NCI-H187 (cell line): ENCODE measurements at places on chromosomes 1 and 21.

- no peak for DNase-seq
Measured at GRCh38 chr1:228270032-228270431, 62.2 kb downstream of the OBSCN start.

DNA sequence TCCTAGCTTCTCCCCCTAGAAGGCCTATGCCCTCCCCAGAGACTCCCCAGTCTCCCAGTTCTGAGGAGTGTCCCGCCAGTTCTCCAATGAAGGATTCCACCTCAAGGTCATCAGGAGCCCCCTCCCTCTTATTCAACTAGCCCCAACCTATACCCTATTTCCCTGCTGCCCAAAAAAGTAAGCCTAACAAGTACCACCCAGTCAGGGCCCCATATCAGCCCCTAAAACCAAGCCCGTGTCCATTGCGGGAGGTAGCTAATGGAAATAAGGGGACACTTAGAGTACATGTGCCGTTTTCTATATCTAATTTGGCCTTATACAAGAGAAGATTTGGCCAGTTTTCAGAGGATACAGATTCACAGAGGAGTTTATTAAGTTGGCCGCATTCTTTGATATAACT is 416.2 kb downstream of the MATN1 start:
- no peak for DNase-seq

DNA sequence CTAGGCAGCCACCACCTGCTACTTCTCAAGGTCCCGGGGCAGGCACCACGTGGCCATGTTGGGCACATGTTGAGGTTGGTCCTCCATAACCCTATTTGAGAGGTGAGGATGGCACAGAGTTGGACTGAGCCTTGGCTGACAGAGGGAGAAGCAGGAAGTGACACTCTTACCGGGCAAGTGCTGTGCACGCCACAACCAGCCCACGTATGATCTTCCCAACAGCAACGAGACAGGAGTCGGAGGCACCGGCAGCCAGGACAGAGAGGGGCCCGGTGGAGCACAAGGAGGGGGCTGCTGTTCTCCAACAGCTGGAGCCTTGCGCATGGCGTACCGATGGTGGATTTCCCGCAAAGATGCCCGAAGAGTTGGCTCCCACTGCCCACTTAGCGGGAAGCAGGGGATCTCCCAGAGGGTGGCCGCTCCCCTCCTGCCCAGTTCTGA is 3.4 kb downstream of the CLEC20A start:
- no peak for DNase-seq

DNA sequence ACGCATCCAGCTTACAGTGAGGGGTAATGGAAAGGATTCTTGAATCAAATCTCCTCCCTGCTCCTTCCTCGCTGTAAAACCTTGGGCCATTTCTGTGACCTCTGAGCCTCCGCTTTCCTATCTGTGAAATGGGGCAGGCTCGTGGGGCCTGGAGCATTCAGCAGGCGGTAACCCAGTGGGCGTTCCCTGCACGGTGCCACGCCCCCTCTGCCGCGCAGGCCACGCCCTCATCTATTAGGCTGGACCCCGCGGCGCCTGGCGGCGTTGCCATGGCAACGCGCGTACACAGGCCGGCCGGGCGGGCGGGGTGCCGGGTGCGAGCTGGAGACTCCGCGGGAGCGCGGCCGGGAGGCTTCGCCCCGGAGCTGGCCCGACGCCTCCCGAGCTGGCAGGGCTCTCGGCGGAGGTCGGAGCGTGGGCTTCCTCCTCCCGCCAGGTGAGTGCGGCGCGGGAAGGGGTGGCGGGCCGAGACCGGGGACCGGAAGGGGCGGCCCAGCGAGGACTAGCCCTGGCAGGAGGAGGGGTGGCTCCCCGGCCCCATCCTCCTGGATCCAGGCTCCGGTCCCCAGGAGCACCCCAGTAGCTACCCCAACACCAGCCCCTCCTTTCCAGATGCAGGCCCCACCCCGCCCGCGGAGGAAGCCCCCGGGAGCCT is at the start of gene FHAD1:
Gene FHAD1 (plus strand): TSS at position 264 of the 655 bp plus-strand sequence. CDS start 4,562 bp downstream, outside the sequence.
- peak; percentile 57 for DNase-seq

GRCh38 chr1:216750031-216750627 is 26.9 kb upstream of the ESRRG start:
- no peak for DNase-seq

- DNase-seq, result no peak
Measured at GRCh38 chr1:10361515-10361914, 37.3 kb upstream of the PGD start.

DNA sequence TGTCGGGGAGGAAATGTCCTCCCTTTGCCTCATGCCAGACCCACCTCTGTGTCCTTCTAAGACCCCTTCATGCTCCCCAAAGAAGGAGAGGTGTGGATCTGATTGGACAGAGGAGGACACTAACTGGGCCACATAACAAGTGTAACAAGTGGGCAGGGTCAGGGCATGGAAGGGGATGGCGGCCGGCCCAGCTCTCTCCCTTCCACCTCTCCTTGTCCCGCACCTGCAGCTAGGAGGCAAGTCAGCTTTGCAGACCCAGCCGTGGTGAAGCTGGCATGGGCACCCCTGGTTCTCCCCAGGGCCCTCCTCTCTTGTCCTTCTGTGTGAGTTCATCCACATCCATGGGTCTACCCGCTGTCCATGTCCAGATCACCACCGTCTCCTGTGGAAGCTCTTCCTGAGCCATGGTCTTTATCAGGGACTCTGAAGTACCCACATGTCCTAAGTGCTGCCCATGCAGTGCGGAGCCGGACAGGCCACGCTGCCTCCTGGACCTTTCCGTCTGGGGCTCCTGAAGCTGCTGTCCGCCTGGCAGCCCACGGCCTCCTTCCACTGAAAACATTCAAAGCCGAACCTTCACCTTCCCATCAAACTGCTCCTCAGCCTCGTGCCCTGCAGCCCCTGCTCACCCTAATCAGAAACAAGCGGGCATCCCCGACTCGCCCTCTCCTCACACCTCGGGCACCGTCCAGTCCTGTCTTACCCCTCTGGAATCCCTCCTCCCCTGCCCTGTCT is 460.5 kb downstream of the PTPRU start:
- DNase-seq, result no peak

- no peak for DNase-seq
Measured at GRCh38 chr1:88983791-88984559, 8.5 kb downstream of the KYAT3 start.

GRCh38 chr1:48552420-48552819 is 80.4 kb upstream of the SPATA6 start:
- no peak for DNase-seq

DNA sequence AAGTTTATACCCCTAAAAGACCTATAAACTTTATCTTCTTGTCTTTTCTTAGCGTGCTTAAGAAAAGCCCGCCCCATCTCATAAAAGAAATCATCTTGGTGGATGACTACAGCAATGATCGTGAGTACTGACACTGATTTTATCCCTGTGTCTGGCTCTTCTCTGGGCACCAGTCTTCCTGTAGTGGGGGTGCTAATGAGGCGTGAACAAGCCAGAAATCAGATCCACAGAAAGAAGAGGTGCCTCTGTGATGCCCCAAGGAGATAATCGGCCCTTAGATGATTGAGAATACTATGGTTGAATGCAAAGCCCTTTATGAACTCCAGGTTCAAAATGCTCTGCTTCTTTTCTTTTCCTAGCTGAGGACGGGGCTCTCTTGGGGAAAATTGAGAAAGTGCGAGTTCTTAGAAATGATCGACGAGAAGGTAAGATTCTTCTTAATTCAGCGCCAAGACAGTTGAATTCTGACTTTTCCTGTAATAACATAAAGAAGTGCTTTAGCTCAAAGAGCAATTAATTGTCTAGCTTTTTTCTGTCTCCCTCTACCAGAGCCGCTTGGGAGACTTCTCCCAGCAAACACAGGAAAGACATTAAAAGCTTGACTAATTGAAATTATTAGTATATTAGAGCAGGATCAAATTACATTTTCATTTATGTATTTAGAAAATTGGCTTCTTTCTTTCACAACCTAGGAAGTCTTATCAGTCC is 169.4 kb downstream of the GALNT2 start:
- DNase-seq, result peak; percentile 37

DNA sequence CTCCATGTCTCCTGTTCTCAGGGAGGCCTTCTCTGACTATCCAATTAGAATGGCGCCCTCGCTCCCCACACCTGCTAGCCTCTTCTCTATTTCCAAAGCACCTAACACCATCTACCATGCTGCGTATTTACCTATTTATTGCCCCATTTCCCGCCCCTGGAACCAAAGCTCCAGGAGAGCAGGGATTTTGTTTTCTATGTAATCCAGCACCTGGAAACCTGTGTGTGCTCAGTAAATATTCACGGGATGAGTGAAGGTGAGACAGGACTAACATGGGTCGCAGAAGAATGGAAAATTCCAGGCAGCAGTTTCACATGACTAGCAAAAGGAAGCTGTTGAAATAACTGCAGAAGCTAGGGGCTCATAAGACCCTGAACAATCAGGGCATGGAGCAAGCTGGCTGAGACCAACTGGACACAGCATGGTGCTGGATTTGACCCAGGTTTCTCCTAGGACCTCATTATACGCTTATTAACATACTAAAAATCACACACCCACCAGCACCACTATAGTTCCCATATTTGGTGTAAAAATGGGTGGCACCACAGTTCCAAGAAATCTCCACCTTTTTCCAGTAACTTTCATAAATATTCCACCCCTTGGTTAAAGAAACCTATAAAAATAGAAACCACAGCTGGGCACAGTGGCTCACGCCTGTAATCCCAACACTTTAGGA is 15.1 kb upstream of the TENT5B start:
- DNase-seq, result no peak

GRCh38 chr21:41583274-41583790 is 75.4 kb upstream of the TMPRSS2 start:
- DNase-seq, result no peak

DNA sequence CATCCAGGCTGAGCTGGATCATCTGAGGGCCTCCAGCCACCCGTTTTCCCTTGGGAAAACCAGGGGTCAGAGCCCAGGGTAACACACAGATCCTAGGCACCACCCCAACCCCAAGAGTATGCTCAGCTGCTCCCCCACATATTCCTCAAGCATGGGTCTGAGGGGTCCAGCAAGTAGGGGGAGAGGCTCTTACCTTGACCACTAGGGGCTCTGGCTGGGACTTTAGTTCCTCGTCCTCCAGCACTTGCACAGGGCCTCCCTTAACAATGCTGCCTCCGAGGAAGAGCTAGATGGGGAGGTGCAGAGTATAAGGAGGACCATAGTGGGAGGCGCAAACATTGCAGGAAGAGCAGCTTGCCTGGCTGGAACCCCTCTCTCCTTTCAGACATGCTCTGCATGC is 7.5 kb downstream of the SELENBP1 start:
- DNase-seq, result no peak

- no peak for DNase-seq
Measured at GRCh38 chr1:237293804-237294203, 251.8 kb downstream of the RYR2 start.

DNA sequence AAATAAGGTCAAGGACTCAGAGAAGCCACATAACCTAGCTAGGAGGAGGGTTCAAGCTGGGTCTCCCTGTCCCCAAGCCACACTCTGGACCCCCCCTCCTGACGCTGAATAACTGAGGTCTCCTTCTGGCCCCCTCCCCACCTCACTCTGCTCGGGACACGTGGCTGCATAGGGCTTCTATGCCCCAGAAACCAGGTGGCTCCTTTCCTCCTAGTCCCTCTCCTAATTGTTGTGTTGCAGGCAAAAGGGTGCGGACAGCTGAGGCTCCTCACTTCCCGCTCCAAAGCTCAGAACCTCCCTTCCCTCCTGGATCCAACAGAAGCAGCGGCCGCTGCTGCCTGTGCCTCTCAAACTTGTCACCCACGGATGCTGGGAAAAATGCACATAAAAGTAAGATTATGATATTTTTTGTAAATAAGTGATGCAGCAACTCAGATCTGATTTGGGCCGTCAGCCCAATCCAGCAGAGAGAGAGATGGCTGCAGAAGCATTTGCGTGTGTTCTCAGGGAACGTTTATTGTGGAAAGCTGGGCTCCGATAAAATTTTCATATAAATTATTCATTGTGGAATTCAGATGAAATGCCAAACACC is 40.8 kb upstream of the C1orf174 start:
- no peak for DNase-seq

DNA sequence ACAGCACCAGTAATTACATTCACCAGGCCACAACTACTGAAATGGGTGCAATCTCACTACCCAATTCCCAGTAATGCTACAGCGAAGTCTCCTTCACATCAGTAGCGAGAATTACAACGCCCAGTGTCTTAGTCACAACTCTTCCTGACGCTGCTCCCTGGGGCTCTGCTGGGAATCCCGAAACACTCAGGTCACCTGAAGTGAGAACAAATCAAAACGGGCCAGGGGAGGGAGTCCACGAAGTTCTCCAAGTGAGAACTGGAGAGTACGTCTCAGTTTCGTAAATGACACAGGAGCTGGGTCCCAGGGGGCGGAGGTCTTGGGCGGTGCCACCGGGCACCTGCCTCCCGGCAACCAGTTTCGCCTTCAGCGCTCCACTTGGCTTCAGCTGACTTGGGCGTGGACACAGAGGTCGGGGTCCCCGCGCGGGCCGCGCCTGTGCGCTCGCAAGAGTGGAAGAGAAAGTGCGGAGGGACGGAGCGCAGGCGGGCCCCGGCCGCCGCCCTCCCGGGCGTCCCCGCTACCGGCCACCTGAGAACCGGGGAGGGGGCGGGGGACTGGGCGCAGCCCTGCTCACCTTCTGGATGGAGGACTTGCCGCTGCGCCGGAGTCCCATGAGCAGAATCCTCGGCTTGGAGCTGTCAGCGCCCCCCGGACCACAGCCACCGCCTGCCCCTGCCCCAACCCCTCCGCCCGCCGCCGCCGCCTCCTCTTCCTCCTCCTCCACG is 575 bp downstream of the RRAGC start:
- no peak for DNase-seq

GRCh38 chr1:243312952-243313634 is 57.3 kb downstream of the SDCCAG8 start:
- no peak for DNase-seq

GRCh38 chr1:28338897-28339296 is 10.1 kb downstream of the MED18 start:
- no peak for DNase-seq

GRCh38 chr1:3733883-3734589 is 18.2 kb upstream of the CCDC27 start:
- DNase-seq, result no peak

- no peak for DNase-seq
Measured at GRCh38 chr1:246035060-246035541, 472.0 kb downstream of the SMYD3 start.

DNA sequence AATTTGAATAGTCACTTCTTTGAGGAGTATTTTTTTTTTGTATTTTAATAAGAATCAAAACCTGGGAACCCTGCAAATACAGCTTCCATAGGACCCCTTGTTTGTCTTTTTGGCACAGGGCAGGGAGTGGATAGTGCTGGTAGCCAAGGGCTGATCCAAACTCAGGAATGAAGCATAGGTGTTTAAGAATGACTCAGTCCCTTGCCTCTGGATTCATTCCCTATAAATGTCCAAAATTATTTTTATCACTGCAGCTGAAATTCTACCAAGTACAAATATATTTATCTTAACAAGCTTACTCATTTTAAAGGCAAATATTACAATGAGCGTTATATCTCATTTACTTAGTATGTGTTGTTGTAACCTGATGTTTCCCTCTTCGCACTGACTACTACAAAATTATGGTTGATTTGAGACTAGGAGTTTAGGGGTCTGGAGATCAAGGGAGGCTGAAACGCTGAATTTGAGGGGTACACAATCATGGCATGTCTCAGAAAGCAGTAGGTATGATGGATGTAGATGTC is 278.6 kb upstream of the LYPLAL1 start:
- DNase-seq, result no peak

- no peak for DNase-seq
Measured at GRCh38 chr1:67058761-67059160, 4.8 kb upstream of the SLC35D1 start.

- DNase-seq, result no peak
Measured at GRCh38 chr1:84632137-84632536, 57.9 kb upstream of the CTBS start.

- DNase-seq, result no peak
Measured at GRCh38 chr1:216173376-216173995, 249.8 kb downstream of the USH2A start.

- DNase-seq, result peak; percentile 31
Measured at GRCh38 chr21:32940079-32941014, 85.4 kb upstream of the OLIG2 start.
